ENCODE measurements at places on chromosomes 3 and 15. TPM values are rescaled to one million over a fixed set of nuclear protein-coding genes. Genes with fewer than 3 reads are reported as not detected.

P2RY1 gene
- 1.4 TPM for total RNA-seq

RBSN gene
- total RNA-seq: 19.6 TPM

DNA sequence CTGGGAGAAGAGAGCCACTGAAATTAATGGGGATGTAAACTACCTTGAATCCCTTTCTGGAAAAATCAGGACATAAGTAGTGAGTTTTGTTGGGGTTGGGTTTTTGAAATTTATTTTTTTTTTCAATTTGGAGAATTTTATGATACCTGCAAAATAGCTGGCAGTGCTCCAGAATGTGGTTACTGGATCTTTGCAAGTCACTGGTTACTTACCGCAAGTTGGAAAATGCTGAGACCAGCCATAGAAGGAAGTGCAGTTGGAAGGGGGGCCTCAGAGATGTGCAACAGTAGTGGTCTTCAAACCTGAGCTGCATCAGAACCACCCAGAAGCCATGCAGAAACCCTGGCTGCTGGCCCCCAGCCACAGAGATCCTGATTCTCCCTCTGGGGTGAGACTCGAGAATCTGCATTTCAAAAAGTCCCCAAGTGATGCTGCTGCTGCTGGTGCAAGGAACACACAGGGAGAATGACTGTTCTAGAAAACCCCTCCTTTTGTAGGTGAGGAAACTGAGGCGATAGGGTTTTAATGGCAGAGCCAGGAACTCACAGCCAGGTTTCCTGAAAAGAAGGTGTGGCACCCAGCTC lies 39.7 kb downstream of the SEMA5B start:
- H3K27ac ChIP-seq: no peak overlapping the region
- H3K4me3 ChIP-seq: no peak overlapping the region
- H3K4me1 ChIP-seq: no peaks in the 10 kb centered on the region

SAMD7 gene
- total RNA-seq: not detected

GRCh38 chr3:42061713-42062380 lies 29.3 kb upstream of the TRAK1 start:
- H3K27me3 ChIP-seq: no peaks in the 10 kb centered on the region
- H3K4me3 ChIP-seq: peak overlapping the region; percentile 20
- H3K27ac ChIP-seq: peak overlapping the region; percentile 92
- H3K4me1 ChIP-seq: peaks cover 30% of the 10 kb centered on the region

CORO2B gene
- total RNA-seq: 6.2 TPM

- H3K4me3 ChIP-seq: no peak overlapping the region
- H3K4me1 ChIP-seq: peaks cover 16% of the 10 kb centered on the region
- H3K36me3 ChIP-seq: no peaks in the 10 kb centered on the region
- DNase-seq: no peak
Measured at GRCh38 chr15:58448906-58449305, 17.1 kb downstream of the LIPC start.

All from astrocyte (in vitro differentiated cells and primary cell).